ENCODE measurements at places on chromosomes 12 and 14.

GRCh38 chr12:111437816-111438454, 32.2 kb downstream of the SH2B3 start:
- DNase-seq: peak; percentile 77

- DNase-seq: no peak
These were observed 47.8 kb downstream of the HECTD1 start for GRCh38 chr14:31159682-31160296.

GRCh38 chr12:93125126-93125525, 196.0 kb upstream of the EEA1 start:
- no peak for DNase-seq

DNA sequence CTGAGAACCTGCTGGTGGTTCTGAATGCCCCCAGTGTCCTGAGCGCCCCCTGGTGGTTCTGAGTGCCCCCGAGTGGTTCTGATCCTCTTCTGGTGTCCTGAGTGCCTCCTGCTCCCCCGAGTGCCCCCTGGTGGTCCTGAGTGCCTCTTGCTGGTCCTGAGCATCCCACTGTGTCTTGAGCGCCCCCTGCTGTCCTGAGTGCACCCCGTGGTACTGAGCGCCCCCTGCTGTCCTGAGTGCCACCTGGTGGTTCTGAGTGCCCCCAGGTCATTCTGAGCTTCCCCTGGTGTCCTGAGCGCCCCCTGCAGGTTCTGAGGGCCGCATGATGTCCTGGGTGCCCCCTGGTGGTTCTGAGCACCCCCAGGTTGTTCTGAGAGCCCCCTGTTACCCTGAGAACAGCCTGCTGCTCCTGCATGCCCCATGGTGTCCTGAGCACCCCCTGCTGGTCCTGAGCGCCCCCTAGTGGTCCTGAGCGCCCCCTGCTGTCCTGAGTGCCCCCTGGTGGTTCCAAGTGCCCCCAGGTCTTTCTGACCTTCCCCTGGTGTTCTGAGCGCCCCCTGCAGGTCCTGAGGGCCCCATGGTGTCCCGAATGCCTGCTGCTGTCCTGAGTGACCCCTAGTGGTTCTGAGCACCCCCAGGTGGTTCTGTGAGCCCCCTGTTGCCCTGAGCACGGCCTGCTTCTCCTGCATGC, 1165.4 kb downstream of the TMEM121 start:
- DNase-seq: no peak

Data from mammary epithelial cell (primary cell).